ENCODE measurements at places on chromosomes 12 and 14.

DNA sequence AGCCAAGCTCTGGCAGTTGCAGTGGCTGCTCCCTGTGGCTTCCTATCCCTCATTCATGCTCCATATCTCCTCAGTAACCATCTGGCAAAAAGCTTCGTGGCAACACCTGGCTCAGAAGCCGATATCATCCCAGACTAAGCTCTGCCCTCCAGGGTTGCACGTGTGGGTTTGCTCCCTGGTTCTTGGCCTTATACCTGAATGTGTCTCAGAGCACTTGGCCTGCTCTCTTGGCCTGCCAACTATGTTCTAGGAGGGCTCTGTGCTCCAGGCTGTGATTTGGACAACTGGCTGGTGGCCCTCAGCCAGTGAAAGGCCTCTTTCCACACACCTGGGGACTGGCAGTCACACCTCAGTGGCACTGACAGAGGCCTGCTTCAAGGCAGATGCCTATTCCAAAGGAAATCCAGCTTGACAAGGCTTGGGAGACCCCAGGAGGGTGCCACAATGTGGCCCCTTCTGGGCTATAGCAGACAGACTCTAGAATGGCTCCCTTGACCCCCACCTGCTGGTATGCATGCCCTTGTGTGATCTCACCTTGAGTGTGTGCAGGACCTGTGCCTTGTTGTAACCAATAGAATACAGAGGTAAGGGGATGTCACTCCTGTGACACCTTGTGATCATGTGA is 10.5 kb downstream of the PLD4 start:
- DNase-seq: no peak

- DNase-seq: peak; percentile 54
Measured at GRCh38 chr12:52873513-52873831, 24.7 kb upstream of the KRT78 start.

GRCh38 chr14:23033251-23033727 is 1.4 kb downstream of the PSMB5 start:
- DNase-seq: no peak

- no peak for DNase-seq
Measured at GRCh38 chr12:19507823-19508222, 68.5 kb downstream of the AEBP2 start.

DNA sequence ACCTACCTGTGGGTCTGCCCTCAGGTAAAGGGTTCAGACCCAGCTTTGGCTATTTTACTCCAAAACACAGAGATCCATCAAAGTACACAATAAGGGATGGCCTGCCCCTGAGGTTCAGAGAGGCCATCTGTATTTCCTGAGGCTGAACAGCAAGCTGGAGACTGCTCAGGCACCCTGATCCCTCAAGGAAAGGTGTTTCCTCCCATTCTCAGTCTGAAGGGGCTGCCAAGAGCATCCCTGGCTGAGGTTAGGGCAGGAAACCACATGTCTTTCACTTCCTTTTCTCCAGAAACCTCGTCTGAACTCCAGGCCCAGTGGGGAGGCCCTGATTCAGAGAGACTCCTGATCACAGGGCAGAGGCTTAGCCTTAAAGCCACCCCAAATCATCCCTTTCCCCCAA is 1.5 kb downstream of the RILPL1 start:
- DNase-seq: no peak

- DNase-seq: no peak
Measured at GRCh38 chr14:79421811-79422210, 789.5 kb downstream of the DIO2 start.

GRCh38 chr12:107478881-107479280 is 206.7 kb upstream of the PWP1 start:
- DNase-seq: no peak

GRCh38 chr14:89014569-89014850 is 190.1 kb downstream of the TTC8 start:
- no peak for DNase-seq

DNA sequence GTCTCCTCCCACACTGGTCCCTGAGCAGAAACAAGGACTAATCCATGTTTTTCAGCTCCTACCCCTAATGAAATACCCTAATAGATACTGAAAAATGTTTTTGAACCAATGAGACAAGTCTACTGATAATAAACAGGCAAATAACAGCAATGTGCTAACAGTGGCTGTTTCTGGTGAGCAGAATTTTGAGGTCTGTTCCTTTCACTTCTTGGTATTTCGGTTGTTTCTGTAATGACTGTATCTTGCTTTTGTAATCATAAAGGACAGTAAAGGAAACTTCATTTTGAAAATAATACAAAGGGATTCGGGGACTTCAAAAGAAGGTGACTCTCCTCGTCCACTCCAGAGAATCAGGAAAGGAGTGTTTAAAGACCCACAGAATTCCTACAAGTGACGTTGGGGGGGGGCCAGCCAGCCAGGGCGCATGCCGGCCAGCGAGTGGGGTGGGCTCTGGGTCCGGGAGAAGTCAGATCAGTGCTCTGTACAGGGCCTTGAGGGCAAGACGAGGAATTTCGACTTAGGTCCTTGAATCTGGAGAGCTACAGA is 1.1 kb upstream of the CD9 start:
- DNase-seq: no peak

DNA sequence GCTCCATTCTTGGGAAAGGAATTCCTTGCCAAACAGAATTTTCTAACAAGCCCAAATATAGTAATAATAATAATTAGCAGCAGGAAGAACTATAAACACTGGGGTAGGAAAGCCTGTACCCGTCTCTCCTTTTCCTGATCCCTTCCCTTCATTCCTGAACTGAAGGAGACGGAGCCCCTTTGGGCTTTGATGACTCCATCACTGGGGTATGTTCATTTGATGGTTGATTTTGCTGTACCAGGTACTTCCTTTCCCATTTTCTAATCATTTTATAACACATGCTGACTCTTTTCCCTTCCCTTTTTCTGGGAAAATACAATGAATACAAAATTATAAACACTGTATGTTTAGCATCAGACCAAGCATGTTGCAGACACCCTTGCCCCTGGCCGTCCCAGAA is 3.6 kb upstream of the RCOR1 start:
- no peak for DNase-seq

- DNase-seq: no peak
Measured at GRCh38 chr12:8082808-8083100, 680 bp downstream of the NECAP1 start.

GRCh38 chr14:76929927-76930326 is 98.6 kb downstream of the IRF2BPL start:
- DNase-seq: no peak

GRCh38 chr12:84161296-84161695 is 751.3 kb downstream of the SLC6A15 start:
- no peak for DNase-seq

DNA sequence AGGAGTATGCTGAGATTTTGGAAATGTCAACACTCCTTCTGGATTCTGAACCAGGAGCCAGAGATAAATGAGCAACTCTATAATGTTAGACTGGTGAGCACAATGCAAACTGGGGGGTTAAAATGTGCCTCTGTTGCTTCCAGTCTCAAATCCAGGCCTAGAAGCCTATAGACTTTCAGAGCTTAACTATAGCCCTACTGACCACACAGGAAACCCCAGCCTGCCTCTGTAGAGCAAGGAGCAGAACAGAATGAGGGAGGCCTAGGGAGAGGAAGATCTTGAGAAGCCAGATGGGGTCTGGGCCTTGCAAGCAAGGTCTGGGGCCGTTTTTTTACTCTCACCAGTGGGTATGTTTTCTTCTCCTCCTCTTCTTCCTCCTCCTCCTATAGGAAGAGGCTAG is 225.4 kb upstream of the KITLG start:
- no peak for DNase-seq

DNA sequence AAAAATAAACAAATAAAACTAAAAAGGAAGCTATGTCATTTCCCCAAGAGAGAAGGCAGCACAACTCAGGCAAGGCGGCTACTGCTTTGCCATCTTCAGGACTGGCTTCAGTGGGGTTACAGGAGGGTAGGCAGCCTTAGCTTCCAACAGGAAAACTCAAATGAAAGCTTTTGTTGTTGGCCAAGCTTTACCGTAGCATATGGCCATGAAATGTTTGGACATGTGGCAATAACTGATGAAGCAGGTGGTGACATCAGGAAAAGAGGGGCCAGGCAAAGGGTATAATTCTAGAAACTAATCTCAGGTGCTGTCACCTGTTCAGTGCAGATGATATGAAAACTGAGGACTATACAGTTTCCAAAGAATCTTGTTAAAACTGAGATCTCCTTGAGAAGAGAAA is 22.8 kb upstream of the NPFF start:
- DNase-seq: no peak

- no peak for DNase-seq
Measured at GRCh38 chr12:94287245-94287628, 138.9 kb downstream of the PLXNC1 start.

DNA sequence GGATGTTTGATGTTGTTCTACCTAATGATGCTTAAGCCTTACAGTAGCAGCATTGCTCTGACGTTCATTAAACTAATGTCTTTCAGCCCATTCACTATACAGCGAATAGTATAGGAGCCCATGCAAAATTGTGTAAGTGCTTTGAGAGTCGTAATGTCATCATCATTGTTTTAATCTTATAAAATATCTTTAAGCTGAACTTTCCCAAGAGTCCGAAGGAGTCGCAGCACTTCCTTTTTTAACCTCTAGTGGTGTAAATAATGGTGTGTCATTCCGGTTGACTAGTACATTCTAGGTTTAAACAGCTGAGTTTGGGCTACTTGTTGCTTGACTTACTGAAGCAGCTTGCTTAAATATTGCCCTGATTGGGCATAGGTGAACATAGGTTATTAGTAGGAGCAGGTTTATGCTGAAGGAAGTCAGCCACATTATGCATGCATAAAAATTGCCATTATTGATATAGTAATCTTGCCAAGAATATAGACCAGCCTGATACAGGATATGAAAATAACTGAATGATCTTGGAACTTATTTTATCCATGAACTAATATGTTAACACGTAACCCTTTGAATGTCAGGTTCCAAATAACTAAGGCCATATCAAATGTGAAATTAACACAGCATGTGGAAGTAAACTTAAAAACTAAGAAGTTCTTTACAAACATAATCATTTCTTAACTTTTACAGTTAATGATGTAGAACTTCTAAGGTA is 2.6 kb downstream of the WNK1 start:
- peak; percentile 58 for DNase-seq

GRCh38 chr14:100059438-100059781 is 5.8 kb upstream of the EVL start:
- DNase-seq: no peak

DNA sequence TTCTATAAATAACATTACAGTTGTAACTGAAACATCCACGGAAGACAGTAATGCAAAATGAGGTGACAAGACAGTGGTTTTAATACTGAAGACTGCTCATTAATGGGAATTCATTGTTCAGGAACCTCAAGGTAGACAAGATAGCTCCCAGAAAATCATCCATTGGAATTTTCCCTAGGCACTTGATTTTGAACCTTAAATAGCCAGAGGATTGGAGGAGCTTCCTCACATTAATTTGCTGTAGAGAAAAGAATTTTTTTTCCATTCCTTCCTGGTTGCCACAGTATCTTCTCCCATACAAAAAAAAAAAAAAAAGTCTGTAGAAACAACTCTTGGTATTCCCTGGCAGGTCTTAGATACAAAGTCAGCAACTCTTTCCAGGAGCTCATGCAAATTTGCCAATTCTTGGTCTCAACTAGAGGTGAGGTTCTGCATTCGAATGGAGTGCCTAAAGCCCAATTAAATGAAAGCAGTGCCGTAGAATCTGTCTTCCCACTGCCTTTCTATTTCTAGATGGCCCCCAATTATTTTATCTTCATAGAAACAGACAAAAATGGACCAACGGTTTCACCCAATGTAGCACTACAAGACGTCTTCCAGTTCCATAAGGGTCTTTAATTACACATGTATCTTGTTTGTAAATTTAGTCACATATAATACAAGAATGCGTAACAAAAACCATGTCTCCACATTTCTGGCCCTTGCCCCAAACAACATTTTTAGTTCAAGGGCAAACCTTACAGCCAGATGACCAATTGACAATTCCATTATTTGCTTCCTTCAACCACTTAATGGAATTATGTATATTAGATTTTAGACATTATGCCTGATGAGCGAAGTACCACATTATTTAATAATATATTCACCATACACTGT is 13.5 kb downstream of the SLC38A2 start:
- no peak for DNase-seq

DNA sequence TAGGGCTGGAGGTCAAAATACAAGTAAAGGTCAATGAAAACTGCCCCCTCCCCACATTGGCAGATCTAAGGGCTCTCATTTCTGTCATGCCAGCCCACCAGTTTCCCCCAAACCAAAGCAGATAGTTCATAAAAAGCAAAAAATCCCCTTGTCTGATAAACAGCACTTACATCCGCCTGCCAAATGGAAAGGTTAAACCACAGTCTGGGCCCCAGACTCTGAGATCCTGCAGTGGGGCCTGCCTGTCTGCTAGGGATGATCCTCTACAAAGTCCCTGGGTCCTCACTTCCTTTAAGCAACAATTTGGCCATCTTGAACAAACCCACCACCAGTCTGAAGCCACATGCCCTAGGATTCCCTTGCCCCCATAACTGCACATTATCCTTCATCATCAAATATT is 9.7 kb upstream of the RPS26 start:
- no peak for DNase-seq

DNA sequence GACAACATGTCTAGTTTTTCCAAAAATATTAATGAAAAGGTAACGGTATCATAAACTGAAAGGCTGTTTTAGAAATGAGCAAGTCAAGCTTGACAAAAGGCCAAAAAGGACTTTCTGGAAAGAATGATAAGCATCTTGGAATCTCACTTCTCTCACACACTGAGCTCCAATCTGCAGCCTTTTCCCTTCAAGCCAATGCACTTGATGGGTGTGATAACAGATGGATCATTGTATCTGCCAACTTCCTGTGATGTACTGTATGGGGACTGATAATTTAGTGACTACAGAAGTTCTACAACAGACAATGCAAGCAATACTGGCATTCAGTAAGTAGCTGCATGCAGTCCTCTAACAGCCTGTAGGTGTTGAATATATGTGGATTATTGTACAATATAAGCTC is 147.1 kb downstream of the MED13L start:
- DNase-seq: no peak

GRCh38 chr12:2735432-2735831 is 59.3 kb upstream of the FKBP4 start:
- DNase-seq: no peak

GRCh38 chr12:96064271-96064670 is 28.9 kb upstream of the LTA4H start:
- DNase-seq: no peak

GRCh38 chr14:96409701-96410100 is 17.8 kb downstream of the AK7 start:
- no peak for DNase-seq

GRCh38 chr12:20183563-20183962 is 184.8 kb upstream of the PDE3A start:
- DNase-seq: no peak

- DNase-seq: no peak
Measured at GRCh38 chr14:73785336-73785833, 66.2 kb upstream of the PTGR2 start.

GRCh38 chr12:18261906-18262305 is 588 bp downstream of the PIK3C2G start:
- no peak for DNase-seq

GRCh38 chr14:29220566-29220965 is 454.0 kb downstream of the FOXG1 start:
- DNase-seq: peak; percentile 92
